ENCODE measurements at places on chromosomes 5 and 9.

DNA sequence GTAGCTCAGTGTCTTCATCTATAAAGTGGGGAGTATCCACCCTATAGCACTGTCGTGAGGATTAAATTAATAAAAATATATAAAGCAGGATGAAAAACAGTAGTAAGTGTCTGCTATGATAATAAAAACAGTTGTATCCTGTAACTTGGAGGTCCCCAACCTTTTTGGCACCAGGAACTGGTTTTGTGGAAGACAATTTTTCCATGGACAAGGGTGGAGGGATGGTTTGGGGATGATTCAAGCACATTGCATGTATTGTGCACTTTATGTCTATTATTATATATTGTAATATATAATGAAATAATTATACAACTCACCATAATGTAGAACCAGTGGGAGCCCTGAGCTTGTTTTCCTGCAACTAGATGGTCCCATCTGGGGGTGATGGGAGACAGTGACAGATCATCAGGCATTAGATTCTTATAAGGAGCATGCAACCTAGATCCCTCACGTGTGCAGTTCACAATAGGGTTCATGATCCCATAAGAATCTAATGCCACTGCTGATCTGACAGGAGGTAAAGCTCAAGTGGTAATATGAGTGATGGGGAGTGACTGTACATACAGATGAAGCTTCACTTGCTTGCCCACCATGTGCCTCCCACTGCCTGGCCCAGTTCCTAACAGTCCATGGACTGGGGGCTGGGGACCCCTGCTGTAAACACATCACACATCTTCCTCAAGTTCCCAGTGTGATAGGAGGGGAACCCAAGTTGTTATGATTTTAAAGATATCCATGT, 177.4 kb upstream of the DAPK1 start:
- DNase-seq, result no peak

GRCh38 chr5:161751265-161751664, 65.7 kb downstream of the GABRA6 start:
- no peak for DNase-seq

DNA sequence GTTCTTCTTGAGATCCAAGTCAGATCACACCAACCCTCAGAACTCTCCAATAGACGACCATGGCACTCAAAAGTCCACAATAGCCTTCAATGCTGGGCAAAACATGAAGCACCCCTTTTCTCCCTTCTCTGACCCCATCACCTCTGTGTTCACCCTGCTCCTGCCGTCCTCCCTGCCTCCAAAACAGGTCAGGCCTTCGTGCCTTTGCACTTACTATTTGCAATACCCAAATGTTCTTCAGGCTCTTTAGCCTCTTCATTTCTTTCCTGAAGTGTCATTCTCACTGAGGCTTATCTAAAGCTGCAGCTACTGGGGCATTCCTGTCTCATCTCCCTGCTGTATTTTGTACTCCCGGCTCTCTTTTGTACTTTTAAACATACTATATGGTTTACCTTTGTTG, 2.0 kb upstream of the ROPN1L start:
- no peak for DNase-seq

GRCh38 chr5:130231786-130232185, 327.5 kb downstream of the CHSY3 start:
- no peak for DNase-seq

DNA sequence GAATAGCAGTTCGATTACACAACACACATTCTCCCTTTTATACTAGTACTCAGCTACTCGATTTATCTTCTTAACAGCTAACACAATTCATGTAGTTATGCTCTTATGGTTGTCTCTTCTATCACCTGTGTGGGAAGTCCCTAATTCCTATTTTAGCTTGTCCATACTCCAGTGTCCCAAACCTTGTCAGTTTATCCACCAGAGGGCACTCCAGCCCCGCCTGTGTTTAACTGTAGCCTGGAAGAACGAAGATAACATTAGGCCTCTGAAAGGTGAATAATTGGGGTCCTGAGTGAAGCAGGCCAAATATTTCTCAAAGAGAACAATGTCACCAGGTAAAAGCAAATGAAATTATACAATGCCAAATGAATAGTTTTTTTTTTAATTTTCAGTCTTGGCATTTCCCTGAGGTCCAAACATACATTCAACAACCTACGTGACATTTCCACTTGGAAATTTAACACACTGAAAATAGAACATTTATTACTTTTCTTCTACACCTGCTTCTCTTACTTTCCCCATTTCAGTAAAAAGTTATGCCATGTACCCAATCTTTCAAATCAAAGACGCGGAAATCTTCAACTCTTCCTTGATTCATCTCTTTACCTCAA, 560.7 kb downstream of the HTR1A start:
- DNase-seq, result peak; percentile 23

GRCh38 chr9:79812507-79813257, 240.9 kb downstream of the TLE4 start:
- no peak for DNase-seq

GRCh38 chr5:82772281-82772680, 304.9 kb downstream of the TMEM167A start:
- no peak for DNase-seq

DNA sequence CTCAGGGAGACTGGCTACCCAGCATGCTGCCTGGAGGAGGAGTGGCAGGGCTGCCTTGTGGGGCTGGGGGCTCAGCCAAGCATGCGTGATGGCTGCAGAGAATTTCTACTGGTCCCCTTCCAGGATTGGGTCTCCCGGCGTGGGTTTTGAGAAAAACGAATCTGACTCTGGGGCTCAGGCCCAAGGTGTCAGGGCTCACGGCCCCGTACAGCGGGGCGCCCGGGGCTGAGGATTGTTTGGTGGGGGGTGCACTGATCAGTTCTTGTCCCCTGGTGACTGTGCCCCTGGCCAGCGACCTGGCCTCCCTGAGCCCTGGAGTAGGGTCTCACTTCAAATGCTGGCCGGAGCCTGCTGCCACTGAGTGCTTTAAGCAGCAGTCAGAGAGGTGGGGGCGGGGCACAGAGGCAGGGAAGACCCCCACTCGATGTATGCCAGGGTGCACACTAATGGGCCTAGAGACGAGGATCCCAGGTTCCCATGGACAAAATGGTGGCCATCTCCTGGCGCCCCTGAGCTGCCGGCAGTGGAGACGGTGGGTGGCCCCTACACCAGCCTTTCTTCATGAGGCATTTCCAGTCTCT, 45.5 kb upstream of the RNU6ATAC start:
- no peak for DNase-seq

DNA sequence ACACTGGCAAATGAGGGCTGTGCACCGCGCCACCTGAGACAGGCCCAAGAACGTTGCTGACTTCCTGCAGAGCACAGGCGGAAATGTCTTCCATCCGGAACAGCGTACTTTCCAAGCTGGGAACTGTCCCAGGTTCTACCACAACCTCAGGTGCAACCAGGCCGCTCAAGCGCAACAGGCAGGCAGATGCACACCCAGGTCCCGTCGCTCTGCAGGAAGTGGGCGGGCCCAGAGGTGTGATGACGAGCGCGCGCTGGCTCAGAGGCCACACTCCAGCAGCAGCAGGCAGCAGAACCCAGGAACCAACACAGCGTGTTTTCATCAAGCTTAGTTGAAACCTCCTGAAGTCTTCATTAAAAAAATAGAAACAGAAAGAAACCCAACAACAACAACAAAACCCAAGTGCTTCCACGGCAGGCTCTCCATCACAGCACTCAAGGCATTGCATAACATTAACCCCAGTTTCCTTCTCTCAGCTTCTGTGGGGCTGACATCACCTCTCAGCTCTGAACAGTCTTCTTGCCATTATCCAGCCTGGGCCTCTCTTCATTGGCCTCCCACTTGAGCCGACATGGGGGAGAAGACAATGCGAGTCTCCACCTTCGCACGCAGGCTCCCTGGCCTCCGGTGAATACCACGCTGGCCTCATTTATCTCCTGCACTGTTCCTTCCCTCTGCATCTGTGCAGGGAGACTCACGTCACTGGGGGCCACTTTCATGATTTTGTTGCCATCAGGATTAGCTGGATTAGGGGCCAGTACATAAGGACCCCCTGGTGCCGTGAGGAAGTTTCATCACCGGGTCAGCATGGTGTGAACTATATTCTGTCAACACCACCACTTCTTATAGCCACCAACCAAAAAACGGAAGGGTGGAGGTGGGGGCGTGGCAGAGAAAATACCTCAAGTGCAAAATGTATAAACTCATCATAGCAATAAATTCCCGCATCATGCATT, 22.1 kb downstream of the PTCH1 start:
- no peak for DNase-seq

- no peak for DNase-seq
These were observed 78.9 kb downstream of the FAM170A start for GRCh38 chr5:119708076-119708790.

DNA sequence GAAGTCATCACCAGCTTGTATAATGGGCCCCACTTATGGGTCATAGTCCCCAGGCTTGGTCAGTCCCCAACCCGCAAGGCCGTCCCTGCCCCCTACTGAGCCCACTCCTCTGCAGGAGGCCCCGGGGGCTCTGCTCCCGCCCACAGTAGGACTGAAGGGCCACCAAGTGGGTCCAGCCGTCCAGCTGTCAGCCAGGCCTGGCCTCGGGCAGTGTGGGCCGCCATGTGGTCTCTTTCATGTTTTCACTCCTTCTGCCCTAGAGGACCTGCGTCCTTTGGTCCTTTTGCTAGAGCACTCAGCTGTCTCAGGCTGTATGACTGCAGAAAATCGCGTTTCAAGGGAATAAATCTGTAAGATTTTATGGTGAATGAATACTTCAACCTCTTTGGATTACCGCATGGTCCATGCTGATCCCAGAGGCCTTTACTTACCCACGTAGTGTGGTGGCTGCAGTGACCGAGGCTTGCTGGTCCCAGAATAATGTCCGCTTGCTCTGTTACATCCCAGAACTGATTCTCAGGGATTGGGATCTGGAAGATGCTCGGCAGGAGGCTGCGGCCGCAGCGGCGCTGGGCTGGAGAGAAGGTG, 105.7 kb upstream of the FAM120A start:
- DNase-seq, result no peak

- no peak for DNase-seq
These were observed 27.1 kb downstream of the LHX6 start for GRCh38 chr9:122201641-122202040.

Measured in urinary bladder (tissue), 4 donors.